MCF 10A (cell line): ENCODE measurements at places on chromosomes 11 and 22. TPM values are rescaled to one million over a fixed set of nuclear protein-coding genes. Genes with fewer than 3 reads are reported as not detected.

The PLAAT5 gene
- total RNA-seq = not detected in 2 replicates

The FAM181B gene
- total RNA-seq = not detected in 2 replicates

- DNase-seq = no peak
Measured at GRCh38 chr11:117220999-117221774, 10.7 kb downstream of the PCSK7 start.

The PKDREJ gene
- not detected in 2 replicates for total RNA-seq

GRCh38 chr11:47609675-47610074 is 15.5 kb upstream of the C1QTNF4 start:
- no peak for DNase-seq

- no peak for DNase-seq
Measured at GRCh38 chr11:60987577-60988277, 16.2 kb downstream of the CD6 start.

- DNase-seq = no peak
Measured at GRCh38 chr11:72613977-72614376, 60.2 kb downstream of the PDE2A start.
